ENCODE measurements at places on chromosomes 1 and 21. TPM values are rescaled to one million over a fixed set of nuclear protein-coding genes. Genes with fewer than 3 reads are reported as not detected.

Gene CSF3R
- 6.1 TPM for total RNA-seq

Gene CCDC17
- total RNA-seq = 0.16 TPM

Gene HTR6
- not detected for total RNA-seq

Gene DHDDS
- total RNA-seq = 18.8 TPM

Gene SAMD11
- not detected for total RNA-seq

Gene ZBTB18
- 59.2 TPM for total RNA-seq

DNA sequence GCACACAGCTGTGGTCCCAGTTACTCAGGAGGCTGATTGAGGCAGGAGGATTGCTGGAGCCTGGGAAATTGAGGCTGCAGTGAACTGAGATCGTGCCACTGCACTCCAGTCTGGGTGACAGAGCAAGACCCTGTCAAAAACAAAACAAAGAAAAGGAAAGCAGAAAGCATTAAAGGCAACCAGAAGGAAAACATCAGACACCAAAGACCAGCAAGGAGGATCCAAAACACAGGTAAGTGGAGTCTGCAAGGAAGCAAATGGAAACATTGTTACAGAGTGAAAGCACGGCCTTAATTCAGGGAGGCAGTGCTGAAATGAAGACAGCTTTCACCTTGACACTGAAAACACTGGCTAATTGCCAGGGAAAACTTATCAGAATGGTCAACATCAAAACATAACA, 40.8 kb downstream of the CFAP74 start:
- no peak for DNase-seq

- DNase-seq = peak; percentile 78
Observed at GRCh38 chr1:11880181-11880575, 21.4 kb upstream of the NPPB start.

DNA sequence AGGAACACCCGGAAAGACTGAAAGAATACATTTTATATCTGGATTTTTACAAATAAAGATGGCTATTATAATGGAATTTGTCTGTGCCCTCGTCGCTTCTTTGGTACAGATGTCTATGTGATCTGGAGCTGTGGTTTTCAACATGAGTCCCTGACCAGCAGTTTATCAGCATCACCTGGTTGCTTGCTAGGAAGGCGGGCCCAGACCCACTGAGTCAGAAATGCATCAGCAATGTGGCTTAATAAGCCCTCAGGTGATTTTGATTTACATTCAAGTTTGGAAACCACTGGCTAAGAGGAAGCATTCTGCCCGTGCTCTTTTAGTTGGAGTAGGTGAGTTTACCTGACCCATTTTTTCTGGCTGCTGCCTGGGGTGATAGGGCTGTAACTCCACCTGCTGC, 31.7 kb downstream of the ATP1A1 start:
- no peak for DNase-seq

DNA sequence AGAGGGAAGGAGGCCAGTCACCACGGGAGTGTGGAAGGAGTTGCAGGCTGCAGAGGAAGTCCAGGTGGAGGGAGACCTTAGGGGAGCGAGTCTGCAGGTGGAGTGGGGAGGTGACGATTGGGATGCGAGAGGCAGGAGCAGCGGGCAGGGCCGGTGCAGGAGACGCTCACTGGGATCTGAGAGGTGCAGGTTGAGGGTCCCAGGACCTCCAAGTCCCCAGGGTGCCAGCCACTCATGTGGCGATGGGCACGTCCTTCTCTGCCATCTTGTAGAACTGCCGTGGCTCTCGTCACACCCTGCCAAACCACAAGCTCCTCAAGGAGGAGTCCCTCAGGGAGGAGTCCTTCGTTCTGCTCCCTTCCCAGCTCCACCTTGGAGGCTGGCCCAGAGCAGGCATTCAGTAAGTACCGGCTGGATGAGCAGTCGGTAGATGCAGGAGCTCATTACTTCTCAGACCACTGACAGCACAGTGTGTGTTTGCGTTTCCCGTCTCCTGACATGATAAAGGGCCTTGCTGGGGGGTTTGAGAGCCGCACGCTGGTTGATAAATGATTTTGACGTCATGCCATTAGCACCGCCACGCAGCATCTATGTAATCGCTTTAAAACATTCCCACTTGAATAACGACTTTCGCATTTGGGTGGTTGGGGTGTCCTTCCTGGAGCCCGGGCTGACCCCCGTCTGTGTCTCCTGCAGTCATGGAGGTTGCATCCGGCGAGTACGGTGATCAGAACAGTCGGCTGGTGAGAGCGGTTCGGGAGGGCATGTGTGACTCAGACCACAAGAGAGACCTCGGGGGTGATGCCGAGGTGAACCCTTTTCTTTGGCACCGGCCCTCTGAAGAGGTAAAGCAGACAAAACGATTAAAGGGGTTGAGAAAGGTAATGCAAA, 27.8 kb downstream of the TFF3 start:
- no peak for DNase-seq

GRCh38 chr1:155131285-155131684, 3.6 kb downstream of the EFNA1 start:
- DNase-seq = peak; percentile 85

DNA sequence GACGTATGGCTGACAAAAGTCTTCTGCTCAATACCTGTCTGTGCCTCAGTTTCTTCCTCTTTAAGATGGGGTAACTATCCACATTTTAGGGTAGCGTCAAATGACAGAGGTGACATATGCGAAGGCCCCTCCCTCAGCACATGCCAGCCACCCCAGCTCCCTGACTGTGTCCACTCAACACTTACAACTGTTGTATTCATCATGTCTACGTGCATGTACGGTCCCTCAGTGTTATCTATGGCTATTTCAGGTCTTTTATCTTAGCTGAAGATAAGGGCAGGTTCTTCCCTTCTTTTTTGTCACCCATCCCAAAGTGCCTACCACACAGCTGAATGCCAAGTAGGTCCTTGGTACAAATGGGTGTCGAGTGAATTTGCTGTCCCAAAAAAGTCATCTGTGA, 8.3 kb upstream of the C1orf198 start:
- no peak for DNase-seq

GRCh38 chr1:227914801-227915563, 32.8 kb downstream of the WNT9A start:
- no peak for DNase-seq

DNA sequence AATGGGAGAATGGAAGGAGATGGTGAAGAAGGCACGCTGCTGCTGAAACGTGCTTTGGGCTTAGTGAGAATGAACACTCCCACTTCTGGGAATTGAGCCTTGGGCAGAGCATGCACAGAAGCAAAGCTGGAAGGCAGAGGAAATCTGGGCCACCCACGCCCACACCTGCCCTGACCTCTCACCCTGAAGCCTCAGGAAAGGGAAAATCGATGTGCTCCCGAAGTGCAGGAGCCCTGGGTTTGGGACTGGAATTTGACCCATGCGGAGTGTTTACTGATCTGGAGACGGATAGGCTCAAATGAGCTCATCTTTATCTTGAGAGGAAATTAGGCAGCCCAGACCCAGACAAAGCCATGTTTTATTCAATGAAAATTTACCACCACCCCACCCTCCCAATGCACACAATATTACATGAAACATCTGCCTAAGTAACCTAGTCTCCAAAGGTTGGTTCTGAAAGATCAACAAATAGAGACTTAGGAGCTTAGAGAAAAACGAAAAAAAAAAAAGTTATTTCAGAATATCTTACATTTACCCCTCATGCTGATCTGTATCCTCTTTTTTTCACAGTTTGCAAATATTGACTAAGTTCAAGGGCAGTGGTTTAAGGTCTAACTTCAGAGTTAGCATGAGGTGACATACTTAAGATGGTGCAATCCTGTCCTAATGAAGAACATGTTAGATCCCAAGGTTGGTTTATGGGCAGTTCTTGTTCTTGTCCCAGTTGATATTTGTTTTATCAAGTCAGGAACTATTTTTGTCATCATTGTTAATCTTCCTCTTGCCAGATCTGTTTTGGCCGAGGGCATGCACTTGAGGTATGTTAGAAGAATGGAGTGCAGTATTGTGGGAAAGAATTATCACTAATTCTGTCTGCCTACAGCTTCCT, 63.0 kb downstream of the PROX1 start:
- no peak for DNase-seq

DNA sequence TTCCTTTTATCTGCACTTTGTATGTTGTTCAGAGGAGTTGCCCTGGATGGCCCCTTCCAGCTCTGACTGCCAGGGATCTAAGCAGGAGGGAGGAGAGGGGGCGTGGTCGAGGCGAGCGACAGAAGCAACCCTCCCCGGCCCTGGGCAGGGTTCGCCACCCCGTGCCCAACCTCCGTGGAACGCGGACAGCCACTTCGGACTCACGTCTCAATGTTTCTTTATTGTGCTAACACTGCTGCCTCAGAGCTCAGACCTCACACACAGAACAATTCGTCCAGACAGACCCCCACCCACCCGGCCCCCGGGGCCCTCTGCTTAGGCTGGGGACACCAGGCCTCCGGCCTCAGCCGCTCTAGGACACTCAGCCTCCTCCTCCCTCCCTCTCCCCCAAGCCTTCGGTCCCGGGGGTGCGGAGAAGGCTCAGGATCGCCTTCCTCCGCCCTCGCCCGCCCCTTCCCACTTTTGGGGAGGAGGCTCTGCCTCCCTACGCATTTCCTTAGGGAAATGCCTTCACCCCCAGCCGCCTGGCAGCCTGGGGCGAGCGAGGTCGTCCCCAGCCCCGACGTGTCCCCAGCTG, 8.3 kb downstream of the VSIG8 start:
- DNase-seq = peak; percentile 38

DNA sequence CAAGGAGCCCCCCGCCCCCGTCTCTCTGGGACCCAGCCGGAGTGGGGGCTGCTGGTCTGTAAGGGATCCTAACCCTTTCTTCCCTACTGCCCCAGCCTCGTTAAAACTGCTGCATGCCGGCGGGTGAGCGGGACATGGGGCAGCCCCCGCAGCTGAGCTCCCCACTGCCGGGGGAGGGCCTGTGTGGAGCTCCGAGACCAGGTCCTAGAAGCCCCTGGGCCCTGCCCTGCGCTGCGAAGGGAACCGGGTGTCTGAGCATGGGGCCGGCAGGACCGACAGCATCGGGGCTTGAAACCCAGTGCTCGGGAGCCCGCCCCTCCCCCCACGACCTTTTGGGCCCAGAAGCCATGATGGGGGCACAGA, 9.2 kb upstream of the COL6A1 start:
- no peak for DNase-seq

- peak; percentile 89 for DNase-seq
Observed at GRCh38 chr1:8848663-8849386, 29.7 kb downstream of the ENO1 start.

DNA sequence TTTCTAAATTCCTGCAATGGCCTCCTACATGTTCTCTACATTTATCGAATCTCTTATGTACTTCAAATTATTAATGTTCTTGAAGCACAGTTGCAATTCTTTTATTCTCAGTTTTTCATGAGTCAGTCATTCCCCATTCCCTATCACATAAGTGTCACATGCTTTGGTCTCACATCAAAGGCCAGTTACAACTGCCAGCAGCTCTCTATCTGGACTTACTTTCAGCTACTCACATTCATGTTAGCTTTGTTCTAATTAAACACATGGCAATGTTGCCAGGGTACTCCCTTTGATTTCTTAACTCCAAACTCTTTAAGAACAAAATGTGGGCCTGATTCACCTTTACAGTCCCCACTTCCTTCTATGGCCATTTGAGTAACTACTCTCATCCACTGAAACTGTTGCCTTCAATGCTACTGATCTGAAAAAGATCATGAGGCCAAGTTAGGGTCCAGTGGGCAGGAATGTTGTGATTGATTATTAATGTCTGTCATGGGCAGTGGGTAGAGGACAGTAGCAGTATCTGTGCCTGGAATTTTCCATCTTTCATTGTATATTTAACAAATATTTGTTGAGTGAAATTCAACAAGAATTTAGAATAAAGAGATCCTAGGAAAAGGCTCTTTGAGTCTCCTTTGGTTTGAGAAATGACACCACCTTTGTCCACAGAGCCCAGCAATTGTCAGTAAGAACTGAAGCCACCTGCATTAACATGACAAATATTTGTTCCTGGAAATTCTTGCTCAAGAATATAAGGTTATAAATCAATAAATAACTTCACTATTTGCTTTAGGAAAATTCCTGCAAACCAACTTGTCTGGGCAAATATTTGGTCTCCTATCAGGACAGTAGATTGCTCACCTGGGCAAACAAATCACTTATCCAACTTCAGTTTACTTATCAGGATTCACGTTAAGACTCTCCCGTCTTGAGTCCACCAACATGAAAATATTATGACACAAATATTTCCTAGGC, 153.6 kb upstream of the SAMSN1 start:
- no peak for DNase-seq

- no peak for DNase-seq
Observed at GRCh38 chr1:99250728-99251127, 13.6 kb upstream of the PLPPR4 start.

DNA sequence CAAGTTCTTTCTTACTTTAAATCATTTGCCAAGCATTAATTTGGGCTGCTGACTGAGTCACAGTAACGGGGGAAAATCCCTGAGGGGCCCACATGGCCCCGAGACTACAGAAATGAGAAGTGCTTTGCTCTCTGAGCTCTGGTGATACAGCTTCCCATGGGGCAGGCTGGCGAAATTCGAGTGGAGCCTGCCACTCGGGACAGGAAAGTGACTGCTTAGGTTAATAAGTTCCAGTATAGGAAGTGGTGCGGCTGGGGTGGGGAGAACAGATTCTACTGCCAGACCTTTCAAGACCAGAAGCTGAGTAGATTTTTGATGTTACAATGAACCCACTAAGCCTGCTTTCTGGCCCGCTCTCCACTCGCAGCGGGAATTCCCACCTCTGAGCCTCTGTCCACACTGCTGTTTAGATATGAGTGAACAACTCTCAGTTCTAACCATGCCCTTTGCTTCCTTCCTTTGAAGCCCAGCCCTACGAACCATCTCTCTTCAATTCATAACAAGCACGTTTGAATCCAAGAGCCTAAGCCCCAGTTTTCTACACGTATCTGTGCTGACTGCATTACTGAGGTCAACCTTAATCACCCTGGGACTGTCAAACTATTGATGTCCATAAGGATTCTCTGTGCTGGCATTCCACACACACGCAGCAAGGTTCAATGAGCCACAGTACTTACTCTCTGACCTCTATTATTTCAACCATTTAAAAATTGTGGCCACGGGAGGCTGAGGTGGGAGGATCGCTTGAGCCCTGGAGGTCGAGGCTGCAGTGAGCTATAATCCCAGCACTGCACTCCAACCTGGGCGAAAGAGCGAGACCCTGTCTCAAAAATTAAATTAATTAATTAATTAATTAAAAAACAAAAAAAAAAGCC, 9.6 kb downstream of the ZBTB17 start:
- no peak for DNase-seq

GRCh38 chr21:29715089-29715488, 224.7 kb downstream of the GRIK1 start:
- DNase-seq = no peak

DNA sequence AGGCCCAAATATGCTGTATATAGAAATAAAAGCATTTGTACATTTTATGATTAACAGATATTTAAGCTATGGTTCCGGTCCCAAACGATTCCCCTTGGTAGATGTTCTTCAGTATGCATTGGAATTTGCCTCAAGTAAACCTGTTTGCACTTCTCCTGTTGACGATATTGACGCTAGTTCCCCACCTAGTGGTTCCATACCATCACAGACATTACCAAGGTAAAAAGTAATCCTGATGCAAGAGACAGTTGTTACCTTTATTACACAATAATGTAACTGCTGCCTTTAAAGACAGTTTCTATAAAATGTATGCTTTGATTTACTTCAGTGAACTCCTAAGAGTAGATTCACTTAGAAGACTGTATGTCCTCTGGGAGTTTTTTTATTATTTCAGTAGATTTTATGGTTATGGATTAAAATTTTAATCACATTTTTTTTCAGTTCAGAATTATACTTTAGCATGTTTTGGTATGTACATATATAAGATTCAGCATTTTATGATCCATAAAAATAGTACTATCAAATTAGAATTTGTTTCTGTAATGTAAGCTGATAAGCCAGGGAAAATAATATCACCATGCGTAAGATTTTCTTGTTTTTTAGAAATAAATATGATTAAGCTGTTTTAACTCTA, 96.5 kb downstream of the USP25 start:
- peak; percentile 51 for DNase-seq

All from gastrocnemius medialis (tissue), 4 donors.